Umbilical cord (tissue), 2 donors: ENCODE measurements at places on chromosomes 4 and X.

DNA sequence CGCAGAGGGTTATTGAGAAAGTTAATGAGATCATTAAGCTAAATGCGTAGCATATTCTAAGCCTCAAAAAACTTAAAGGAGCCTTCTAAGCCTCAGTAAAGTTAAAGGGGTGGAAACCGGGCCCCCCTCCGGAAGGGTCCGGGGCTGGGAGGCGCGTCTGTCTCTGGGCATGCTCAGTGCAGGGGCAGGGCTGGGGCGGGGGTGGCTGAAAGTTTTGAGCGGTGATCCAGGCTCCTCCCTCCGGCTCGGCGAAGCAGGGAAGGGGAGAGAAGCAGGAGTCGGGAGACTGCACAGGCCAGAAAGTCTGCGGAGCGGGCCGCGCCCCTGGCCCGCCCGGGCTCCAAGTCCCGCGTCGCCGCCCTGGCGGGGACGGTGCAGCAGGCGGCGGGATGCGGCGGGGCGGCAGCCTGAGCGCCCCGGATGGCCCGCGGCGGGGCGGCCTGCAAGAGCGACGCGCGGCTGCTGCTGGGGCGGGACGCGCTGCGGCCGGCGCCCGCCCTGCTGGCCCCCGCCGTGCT lies at the start of gene EVC:
TSS of gene EVC (plus strand) at position 241 of the 518 bp plus-strand sequence. CDS start at position 421, 180 bp downstream.
- peak; percentile 94 for DNase-seq

- DNase-seq: no peak
These were observed 122.2 kb downstream of the ANXA5 start for GRCh38 chr4:121574618-121575017.

DNA sequence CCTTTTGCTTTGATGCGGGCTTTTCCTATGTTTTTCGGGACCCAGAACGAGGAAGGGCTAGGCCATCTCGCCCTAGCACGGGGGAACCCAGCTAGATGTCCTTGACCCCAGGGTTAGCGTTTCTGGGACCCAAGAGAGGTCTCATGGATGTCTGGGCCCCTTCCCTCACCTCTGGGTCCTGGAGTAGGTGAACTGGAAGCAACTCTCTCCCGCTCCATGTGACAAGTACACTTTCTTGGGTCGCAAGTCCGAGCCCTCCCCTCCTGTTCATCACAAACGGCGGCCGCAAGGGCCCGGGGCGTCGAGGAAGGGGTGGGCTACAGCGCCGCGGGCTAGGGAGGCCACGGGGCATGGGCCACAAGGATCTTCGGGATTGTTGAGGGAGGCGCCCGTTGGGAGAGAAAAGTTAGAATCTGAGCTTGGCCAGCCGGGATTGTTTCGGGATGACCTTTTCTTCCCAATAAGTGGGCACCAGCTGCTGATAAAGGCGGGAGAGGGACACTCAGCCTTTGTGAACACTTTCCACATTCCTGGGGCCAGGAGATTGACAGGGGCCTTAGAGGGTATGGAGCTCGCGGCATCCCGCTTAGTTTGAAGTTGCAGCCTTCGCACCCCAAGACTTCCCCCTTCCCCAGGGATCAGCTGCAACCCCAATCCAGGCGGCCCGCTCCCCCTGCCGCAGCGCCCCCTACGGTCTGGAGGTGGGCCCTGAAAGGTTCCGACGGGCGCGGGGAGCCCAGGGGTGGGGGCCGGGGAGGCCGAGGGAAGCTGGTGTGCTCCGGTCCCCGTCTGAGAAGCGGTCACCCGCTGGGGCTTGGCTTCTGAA lies 136.9 kb upstream of the ZIC3 start:
- no peak for DNase-seq

GRCh38 chrX:30965767-30966166 lies 76.7 kb upstream of the TAB3 start:
- DNase-seq: no peak

- no peak for DNase-seq
These were observed 404.5 kb downstream of the BCOR start for GRCh38 chrX:39693298-39693697.

DNA sequence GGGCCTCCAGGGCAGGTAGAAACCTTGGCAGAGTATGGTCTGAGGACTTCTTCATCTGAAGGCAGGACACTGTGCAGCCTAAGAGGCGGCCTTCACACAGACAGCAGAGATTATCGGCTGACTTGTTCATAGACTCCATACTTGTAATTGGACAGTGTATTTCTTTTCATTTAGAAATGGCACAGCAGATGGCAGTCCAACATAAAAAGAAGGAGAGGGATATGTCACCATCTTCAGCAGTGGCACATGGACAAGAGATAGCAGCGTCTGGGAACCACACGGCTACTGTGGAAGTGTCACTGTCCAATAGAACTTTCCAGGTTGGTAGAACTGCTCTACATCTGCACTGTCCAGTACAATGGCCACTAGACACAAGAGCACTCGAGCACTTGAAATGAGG lies 21.7 kb upstream of the GEMIN8 start:
- DNase-seq: no peak

DNA sequence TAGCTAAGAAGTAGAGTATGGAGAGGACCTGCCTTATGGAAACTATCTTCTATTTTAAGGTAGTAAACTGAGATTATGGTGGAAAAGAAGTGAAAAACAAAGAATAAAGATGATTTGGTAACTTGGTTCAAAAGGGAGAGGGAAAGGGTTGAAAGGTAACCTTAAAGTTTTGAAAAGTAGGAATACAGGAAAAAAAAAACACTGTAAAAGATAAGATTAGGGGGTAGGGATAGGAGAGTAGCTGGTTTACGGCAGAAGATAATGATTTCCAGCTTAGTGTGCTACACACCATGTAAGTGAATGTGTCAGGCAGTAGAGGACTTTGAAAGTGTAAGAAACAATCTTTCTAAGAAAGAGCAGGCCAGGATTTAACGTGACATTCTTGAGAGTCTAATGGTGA lies 35.3 kb downstream of the FAM13A start:
- no peak for DNase-seq
